Stimulated activated CD8-positive, alpha-beta memory T cell treated with anti-CD3 and anti-CD28 coated beads, Interleukin-2, amount 100 ng/mL, for 1 hour (primary cell): ENCODE measurements at places on chromosomes 3 and 15.

DNA sequence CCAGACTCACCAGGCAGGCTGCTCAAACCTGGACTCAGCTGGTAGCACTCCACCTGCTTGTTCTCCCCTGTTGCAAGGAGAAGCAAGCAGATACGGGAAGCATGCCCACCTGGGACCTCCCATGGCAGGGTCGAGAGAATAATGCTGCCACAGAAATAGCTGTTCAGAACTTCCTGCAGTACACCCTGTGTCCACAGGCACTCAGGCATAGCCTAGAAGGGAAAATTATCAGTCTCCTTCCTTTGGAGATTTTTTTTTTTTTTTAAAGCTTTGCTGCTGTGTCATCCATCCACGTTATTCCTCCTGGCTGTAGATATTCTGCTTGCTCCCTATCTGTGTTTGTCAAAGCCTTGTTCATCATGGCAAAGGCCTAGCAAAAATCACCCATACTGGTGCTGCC, 32.7 kb upstream of the RPS17 start:
- no peak for DNase-seq

DNA sequence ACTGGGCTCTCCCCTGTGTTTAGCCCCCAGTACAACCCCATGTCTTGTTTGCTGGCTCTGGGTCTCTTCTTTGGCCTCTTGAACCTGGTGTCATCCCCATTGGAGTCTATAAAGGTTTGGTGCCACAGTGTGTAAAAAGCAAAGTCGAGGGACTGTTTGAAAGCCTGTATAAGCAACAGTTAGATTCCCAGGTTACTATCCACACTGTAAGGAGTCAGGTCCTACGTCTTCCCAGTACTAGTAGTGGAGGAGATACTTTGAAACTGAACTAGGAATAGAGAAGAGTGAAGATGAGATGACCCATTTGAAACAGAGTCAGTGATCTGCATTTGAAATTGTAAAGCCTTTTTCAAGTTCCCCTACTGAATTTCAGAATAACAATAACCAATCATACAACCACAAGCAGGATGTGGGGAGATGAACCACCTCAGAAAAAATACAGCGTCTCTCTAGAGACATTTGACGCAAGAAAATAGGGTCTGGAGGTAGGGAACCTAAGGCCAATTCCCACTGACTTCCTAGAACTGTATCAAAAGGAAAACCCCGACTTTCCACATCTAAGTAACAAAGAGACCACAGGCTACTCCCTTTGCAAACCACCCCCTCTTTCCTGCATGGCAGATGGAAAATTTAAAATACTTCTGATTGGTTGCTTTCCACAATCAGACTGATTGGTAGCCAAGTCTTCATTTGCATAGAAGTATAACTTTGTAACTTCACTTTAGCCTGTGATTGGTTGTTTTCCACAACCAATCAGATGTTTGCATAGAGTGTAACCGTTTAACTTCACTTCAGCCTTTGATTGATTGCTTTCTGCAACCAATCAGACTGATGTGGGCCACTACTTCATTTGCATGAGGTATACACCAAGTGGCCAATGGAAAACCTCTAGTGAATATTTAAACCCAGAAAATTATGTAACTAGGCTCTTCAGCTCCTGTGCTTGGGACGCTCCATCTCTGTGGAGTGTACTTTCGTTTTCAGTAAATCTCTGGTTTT, 49.9 kb upstream of the NEDD4 start:
- no peak for DNase-seq

DNA sequence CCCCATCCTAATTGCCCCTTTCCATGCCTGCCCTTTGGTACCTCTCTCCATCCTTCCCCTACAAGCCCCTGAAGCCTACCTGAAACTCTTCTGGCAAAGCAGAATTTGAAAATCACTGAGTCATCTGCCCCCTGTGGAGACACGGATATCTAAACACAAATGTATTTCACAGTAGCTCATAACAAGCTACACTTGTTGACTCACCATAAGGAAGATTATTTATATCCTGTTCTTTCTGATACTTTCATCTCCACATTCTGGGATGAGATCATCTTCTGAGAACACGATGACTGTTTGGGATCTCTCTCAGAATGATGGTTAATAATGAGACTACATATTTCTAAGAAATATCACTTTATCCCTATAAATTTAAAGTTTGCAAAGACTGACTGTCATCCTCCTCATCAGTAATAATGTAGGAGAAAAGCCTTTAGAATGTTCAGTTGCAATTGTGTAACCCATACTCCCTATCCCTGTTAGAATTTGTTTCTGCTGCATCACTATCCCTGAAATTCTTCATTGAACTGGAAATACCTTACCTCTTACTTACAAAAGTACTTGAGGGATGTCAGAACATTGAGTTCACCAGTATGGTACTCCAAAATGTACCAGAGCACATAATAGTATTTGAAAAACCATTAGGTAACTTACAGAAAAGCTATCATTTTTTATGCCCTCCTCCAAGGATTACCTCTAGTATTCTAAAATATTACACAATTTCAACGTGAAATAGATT, 116.1 kb upstream of the IL12A start:
- no peak for DNase-seq

DNA sequence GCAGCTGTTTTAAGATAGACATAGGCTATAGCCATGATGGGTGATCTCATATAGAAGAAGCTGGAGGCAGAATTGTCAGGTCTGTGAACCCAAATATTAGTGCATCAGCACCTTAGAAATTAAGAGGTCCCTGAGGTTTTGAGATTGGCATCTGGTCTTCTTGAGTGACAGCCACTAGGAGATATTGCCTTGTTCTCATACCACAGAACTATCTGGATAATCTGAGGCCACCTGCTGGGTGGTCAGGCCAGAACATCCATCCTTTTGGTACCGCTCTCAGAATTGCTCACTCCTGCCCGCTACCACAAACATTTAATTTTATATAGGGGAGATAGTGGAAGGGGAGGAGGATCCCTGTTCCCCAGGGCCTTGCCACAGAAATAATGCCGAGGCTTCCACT, 210.6 kb upstream of the ZPLD1 start:
- DNase-seq, result no peak

DNA sequence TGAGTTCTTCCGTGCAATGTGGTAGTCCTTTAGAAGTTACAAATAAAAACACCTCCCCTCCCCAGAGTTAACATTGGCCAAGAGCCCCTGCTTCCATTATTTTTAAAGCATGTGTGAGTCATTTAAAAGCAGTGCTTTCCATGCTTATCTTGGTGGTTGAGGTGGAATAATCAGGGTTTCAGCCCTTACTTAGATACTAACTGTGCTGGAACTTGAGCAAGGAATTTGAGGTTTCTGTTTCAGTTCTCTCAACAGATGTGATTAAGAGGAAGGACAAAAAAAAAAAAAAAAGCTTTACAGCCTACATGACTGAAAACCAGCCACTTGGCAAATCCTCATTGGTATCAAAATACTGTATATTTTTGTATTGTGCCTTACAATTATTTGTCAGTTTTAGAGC, 64.5 kb downstream of the CGNL1 start:
- no peak for DNase-seq

GRCh38 chr3:194425399-194425798, 26.3 kb upstream of the GP5 start:
- DNase-seq, result no peak

GRCh38 chr3:153284282-153284938, 122.4 kb downstream of the RAP2B start:
- DNase-seq, result no peak

DNA sequence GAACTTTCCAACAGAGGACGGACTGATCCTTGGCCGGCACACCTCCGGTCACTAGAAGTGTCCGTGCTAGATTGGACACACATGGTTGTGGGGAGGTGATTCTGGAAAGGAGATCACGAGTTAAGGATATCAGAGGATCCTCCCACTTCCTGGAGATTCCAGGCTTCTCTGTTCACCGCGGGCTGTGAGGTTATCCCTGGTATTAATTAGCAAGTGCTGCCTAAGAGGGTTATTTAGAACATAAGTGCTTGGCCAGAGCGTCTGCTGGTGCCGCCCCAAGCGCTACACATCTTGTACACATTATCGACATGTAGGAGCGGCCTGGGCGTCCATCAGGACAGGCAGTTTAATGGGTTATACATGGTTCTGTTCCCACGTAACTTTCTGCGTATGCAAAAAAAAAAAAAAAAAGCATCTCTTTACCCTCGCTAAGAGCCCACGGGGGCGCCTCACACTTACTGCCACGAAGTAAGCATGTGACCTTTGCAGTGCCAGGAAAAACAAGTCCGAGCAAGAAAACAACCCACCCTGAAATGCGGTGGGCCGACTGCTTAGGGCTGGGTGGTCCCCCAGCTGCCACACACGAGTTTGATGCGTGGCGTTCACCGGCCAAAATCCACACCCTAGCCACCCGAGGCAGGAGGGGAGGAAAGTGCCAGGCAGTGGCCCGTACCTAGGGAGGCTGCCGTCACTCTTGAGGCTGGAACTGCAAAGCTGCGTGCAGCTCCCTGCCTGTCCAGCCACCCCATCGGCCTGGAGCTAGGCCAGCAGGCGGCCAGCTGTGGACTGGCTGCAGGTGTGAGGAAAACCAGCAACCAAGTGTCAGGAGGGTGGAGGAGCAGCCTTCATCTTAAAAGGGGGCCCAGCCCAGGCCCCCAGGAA, 78.0 kb downstream of the CPN2 start:
- no peak for DNase-seq
